Stimulated activated CD4-positive, alpha-beta T cell treated with anti-CD3 and anti-CD28 coated beads, TNF-alpha, amount 100 ng/mL, for 4 hours (primary cell): ENCODE measurements at places on chromosomes 3 and 15.

DNA sequence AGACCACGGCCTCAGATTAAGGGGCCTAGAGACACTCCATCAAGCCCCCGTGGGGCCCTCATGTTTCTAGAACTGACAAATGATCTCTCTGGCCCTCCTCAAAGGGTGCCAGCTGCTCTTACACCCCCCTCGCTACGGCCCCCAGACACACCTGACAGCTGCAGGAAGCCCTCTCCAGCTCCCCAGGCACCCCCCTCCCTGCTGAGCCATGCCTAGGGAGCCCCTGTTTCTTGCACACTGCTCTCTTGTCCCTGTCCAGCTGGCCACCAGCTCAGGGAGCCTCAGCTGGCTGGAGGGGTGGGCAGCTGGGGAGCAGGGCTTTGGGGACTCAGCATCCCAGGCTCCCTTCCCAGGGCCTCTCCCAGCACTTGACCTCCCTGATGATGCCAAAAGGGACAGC lies 14.8 kb downstream of the TNK2 start:
- no peak for DNase-seq

GRCh38 chr3:35705904-35706303 lies 66.6 kb downstream of the ARPP21 start:
- no peak for DNase-seq

- DNase-seq, result no peak
Measured at GRCh38 chr15:71800190-71800589, 10.2 kb upstream of the NR2E3 start.

DNA sequence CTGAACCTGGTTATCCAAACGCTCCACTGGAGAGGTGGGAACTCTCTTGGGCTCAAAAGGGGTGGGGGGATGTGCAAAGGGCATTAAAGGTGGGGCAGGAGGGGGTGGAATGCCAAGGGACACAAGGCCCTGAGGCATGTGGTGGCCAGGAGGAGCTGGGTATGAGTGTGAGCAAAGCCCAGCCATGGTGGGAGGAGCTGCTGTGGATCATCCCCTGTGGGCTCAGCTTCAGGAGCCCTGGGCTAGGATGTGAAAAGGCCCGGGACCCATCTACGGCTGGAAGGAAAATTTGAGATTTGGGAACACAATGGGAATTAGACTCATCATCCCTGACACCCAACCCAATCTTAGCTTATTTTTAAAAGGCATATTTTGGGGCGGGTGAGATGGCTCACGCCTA lies 33.3 kb downstream of the MGLL start:
- no peak for DNase-seq

DNA sequence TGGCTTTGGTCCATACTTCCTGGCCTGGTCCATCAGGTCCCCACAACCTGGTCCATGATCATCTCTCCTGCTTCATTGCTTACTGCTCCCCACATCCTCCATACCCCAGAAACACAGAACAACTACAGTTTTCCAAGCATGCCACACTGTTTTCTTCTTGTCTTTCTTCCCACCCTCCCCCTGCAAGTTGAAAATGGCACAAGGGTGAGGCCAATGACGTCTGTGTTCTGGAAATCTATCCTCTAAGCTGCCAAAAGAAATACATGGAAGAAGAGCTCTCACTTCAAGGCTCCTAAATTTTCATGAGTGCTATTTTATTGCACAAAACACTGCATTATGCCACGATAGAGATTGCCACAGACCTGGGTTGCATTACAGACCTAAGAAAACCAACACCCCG lies 404.4 kb downstream of the VPS13C start:
- DNase-seq, result no peak

DNA sequence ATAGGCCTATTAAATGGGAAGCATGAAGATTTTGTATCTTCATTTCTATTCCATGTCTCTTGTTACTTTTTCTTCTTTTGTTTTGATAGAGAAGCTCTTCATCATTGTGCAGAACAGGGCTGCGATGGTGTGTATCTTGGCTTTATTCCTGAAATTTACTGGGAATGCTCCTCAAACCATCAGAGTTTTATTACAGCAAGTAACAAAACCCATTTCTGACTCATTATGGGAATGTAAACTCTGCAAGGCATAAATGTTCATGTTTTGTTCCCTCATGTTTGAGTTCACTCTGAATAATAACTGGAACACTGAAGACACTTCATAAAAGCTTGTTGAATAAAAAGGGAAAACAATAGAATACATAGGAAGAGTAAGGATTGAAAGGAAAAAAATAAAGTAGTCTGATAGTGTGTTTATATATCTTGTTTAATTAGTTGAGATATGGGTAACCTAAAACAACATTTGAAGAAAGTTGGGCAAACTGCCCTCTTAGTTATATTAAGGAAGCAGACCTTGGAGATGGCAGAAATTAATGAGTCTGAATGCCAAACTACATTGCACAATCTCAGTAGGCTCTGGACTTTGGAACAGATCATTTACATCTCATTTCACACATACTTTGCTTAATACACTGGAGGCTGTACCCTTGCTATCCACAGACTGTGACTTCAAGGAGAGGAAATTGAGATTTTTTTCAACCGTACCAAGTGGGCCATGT lies 521.5 kb downstream of the GRM7 start:
- DNase-seq, result no peak

GRCh38 chr3:141537856-141538255 lies 51.0 kb downstream of the RASA2 start:
- DNase-seq, result no peak

- DNase-seq, result no peak
Measured at GRCh38 chr3:59817511-59817910, 767.7 kb upstream of the CFAP20DC start.

DNA sequence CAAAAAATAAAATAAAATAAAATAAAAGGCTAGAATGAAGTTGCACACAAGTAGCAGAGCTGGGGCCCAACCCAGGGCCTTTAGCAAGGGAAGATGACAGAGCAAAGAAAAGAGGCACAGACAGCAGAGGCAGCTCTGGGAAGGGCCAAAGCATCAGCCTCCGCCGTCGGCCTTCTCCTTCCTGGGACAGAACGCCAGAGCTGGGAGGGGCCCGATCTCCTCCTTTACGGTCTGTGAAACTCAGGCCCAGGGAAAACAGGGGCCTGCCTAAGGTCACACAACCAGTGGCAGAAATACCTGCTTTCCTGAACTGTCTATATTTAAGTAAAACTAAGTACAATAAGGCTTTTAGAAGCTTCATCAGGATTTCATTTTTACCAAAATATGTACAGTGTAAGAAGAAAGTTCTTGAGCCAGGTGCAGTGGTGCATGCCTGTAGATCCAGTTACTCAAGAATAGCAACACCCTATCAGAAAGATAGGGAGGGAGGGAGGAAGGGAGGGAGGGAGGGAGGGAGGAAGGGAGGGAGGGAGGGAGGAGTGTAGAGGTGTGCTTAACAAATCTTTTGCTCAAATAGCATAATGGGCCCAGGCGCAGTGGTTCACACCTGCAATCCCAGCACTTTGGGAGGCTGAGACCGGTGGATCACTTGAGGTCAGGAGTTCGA lies 43.0 kb upstream of the MUC4 start:
- DNase-seq, result no peak

DNA sequence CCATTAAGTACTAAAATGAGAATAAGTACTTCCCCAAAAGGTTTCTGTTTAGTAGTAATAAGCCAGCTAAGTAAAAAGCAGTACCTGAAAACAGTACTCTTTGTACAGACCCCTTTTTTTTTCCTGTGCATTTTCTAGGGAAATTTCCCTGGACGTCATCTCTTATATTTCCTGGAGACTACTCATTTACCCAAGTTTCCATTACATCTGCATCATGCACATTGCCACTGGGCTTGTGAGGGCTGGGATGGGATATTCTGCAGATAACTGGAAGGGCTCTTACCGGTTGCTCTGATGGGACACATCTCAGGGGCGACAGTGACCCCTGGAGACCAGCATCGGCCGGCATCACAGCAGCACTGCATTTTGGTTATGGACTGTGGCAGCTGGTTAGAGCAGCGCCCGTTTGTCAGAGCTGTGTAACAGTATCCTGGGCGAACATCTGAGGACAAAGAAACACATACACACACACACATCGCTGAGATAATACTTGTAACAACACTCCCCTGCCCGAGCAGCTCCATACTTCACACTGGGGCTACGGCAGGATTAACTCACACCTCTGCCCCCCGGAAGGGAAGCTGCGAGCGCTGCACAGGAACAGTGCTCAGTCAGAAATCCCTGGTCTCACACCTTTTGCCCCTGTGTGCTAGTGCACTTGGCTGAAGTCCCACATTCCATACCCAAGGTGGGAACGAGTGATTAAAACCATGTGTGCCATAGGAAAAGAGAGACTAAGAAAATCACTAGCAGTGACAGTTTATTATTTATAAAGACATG lies 124.9 kb downstream of the FBN1 start:
- DNase-seq, result no peak

DNA sequence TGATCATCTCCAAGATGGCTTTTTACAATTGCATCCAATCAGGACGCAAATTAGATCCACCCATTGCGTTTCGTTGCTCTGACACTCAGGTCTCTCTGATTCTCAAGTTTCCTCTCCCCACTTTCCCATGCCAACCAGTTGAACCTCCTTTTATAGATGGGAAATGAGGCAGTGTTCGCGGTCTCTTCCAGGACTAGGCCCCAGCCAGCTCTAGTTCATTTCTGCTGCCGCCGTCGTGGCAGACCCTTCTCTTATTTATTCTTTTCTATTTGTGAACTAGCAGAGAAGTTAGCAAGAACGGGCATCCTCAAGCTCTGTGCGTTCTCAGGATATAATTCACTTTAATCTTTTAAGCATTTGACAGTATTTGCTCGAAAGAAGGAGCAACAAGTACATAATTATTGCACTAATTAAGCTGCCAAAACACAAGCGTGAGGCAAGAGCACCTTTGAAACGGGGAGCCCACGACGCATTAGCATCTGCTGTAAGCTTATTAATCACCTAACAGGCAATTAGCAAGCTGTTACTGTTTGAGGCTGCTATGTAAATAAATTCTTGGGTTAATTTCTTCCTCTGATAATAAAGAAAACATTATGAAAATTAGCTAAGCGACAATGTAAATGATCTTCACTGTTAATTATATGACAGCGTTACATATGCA lies 246.4 kb upstream of the TLE3 start:
- no peak for DNase-seq

GRCh38 chr15:78216276-78217104 lies 17.9 kb downstream of the ACSBG1 start:
- DNase-seq, result no peak

- no peak for DNase-seq
Measured at GRCh38 chr3:27632431-27633223, 89.5 kb downstream of the EOMES start.
